ENCODE measurements at places on chromosomes 11 and 22. TPM values are rescaled to one million over a fixed set of nuclear protein-coding genes. Genes with fewer than 3 reads are reported as not detected.

GRCh38 chr22:46317646-46318045 is 17.9 kb upstream of the TRMU start:
- H3K27me3 ChIP-seq: no peaks in the 10 kb centered on the region
- no peak for DNase-seq
- H3K4me1 ChIP-seq: no peaks in the 10 kb centered on the region
- H3K4me3 ChIP-seq: no peak overlapping the region
- H3K27ac ChIP-seq: no peak overlapping the region

DNA sequence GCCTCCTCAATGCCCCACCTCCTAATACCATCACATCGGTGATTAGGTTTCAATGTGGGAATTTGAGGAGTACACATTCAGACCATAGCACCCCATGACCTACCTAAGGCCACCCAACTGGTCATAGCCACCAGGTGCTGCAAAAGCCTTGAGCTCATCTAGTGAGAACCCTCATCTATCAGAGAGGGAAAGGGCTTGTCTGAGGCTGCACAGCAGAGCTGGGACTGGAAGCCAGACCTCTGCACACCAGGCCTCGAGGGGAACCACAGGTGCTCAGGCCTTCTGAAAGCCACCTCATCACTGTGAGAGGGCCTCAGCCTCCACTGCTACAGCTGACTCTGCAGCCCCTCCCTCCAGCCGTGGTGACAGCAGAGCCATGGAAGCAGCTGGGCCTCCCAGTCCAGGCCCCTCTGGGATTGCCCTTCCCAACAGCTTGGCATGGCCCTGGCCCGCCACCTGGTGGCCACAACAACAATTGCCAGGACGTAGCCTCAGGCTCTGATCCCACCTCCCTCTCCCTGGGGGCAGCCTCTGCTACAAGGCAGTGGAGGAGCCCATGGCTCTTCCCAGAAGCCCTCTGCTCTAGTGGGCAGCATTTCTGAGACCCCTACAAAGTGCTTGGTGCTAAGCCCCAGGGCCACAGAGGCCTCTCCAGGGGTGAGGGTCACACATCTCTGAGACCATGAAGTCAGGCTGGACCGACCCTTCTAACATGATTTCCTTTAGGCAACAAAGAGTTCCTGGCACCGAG is 41.0 kb upstream of the PRDM11 start:
- no peak overlapping the region for H3K4me3 ChIP-seq
- no peaks in the 10 kb centered on the region for H3K36me3 ChIP-seq
- peaks cover 20% of the 10 kb centered on the region for H3K27me3 ChIP-seq
- H3K27ac ChIP-seq: no peak overlapping the region

DNA sequence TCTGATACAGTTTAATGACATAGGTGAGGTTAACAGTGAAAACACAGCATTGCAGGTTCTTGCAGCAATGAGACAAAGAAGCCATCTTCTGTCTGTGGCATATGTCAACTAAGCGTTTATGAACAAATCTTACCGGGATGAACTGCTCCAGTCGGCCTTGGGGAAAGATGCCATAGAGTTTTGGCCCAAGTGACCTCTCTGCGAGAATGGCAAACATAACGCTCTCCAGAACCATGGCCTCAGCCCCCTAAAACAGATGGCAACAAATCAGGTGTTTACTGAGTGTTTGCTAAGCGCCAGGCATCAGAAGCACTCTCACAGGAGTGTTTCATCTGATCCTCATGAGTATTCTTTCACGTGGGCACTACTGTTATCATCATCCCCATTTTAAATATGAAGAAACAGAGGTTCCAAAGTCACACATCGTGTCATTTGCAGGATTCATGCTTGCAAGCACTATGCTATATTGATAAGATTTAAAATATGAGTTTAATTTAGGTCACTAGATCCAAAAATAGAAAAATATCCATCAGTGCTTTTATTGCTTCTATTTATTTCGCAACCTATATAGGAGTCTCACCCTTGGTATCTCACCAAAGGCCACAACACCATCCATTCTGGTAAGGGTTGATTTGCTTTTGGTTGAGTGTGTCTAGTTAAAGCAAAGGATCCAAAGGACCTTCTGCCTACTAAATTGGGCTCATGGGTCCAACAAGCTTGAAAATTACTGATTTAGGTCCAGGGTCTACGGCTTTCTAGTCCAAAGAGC is 35.9 kb downstream of the TCIRG1 start:
- no peak overlapping the region for H3K27ac ChIP-seq
- H3K36me3 ChIP-seq: no peaks in the 10 kb centered on the region
- no peaks in the 10 kb centered on the region for H3K27me3 ChIP-seq
- no peak for DNase-seq
- H3K4me1 ChIP-seq: no peaks in the 10 kb centered on the region

DNA sequence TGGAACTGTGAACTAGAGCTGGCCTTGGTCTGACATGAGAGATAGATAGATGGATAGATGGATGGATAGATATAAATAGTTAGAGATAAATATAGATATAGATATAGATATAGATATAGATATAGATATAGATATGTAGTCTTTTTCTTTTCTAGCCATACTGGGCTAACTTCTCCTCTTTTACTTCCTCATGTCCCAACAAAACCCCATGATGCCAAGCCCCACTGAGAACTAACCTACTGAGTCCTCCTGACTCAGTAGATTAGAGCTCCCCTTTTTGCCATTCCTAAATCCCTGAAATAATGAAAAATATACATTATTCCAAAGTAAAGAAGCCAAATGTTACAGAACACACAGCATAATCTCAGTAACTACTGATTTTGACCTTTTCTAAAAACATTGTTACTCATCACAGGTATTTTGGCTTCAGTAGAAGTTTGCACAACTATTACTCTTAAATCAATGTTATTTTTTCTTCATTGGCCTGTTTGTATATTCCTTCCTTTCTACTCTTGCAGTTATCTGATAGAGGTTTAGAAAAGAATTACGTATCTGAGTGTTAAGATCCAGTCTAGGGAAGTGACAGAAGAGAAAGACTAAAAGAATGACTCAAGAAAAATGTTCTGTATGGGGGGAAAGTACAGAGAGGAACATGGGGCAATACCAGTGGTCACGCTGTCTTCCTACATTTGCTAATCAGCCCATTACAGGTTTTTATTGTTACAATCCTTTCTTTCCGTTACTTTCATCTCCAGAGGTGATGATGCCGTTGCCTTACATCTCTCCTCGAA is 6.0 kb upstream of the OR10D3 start:
- H3K36me3 ChIP-seq: no peaks in the 10 kb centered on the region
- no peak for DNase-seq
- no peak overlapping the region for H3K27ac ChIP-seq
- H3K4me1 ChIP-seq: no peaks in the 10 kb centered on the region
- H3K27me3 ChIP-seq: peaks cover 4% of the 10 kb centered on the region

- H3K4me1 ChIP-seq: no peaks in the 10 kb centered on the region
- H3K36me3 ChIP-seq: no peaks in the 10 kb centered on the region
- no peak overlapping the region for H3K4me3 ChIP-seq
- H3K27me3 ChIP-seq: no peaks in the 10 kb centered on the region
- no peak for DNase-seq
- H3K27ac ChIP-seq: no peak overlapping the region
Observed at GRCh38 chr11:15670520-15671070, 555.9 kb downstream of the INSC start.

DNA sequence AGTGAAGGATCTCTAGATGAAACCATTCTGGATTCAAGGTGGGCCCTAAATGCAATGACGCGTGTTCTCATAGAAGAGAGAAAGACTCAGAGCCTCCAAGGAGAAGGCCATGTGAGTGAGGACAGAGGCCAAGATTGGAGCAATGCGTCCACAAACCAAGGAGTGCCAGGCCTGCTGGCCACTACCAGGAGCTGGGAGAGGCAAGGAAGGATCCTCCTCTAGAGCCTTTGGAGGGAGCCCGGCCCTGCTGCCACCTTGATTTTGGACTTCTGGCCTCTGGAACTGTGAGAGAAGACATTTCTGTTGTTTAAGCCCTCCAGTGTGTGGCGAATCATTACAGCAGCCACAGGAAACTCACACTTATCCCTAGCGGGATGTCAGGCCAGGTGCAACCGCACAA is 52.7 kb upstream of the SHANK2 start:
- no peak overlapping the region for H3K4me3 ChIP-seq
- H3K27ac ChIP-seq: no peak overlapping the region
- no peaks in the 10 kb centered on the region for H3K27me3 ChIP-seq
- no peaks in the 10 kb centered on the region for H3K36me3 ChIP-seq
- H3K4me1 ChIP-seq: no peaks in the 10 kb centered on the region
- DNase-seq: no peak

TSPAN4 gene
- total RNA-seq: 4.4 TPM

OR2AG1 gene
- not detected for total RNA-seq
